ENCODE measurements at places on chromosomes 1 and 21.

DNA sequence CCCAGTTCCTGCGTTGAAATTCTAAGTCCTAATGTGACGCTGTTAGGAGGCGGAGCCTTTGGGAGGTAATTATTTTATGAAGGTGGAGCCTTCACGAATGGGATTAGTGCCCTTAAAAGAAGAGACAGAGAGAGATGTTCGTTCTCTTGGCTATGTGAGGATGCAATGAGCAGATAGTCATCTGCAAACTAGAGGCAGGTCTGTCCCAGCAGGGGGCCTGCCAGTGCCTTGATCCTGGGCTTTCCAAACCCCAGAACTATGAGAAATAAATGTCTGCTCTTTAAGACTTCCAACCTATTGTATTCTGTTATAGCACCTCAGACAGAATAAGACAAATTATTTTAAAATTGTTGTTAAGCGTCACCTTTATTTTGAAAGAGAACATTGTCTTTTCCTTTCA lies 123.1 kb upstream of the KCNJ6 start:
- DNase-seq: no peak

- no peak for DNase-seq
Measured at GRCh38 chr1:231628207-231628876, 1.8 kb downstream of the DISC1 start.

DNA sequence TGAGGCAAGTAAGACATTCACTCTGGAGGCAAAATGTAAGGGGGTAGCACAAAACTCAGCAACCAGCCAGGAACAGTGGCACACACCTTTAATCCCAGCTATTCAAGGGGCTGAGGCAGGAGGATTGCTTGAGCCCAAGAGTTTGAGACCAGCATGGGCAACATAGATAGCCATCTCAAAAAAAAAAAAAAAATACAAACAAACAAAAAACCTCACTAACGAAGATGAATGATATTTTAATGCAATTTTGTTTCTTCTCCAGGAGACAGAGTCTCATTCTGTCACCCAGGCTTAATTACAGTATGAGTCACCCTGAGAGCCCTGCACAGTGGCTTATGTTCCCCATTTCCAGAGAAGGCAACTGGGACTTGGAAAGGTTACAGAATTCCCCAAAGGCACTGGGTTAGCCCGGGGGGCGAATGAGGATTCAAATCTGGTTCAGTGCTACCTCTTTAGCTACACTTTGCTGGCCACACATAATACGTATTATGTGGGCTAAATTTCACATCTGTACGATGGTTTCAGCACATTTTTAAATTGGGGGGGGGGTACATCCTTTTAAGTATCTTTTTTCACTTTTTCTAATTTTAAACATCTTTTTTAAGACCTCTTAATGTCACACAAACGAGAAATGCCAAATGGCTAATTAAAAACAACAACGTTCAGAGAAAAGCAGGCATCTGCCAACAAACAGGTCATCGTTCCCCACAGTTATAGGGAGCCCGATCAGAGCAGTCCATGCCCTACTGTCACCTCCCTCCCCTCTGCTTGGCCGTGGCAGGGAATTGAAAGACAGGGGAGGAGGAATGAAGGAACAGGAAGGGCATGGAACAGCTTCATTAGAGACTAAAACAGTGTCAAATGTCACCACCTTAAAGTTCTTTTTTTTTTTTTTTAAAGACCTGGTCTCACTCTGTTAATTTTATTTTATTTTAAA lies 3.5 kb downstream of the CELA2A start:
- peak; percentile 51 for DNase-seq

DNA sequence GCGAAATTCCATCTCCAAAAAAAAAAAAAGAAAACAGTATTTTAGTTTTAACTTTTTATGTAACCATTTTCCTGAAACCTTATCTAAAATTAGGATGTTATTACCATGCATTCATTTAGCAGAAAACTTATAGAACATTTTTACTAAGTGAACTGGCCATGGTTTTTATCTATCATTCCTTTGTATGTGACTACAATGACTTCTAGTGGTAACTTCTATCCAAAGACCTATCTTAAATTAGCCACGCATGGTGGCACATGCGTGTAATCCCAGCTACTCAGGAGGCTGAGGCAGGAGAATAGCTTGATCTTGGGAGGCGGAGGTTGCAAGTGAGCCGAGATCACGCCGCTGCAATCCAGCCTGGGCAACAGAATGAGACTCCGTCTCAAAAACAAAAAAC lies 11.4 kb downstream of the GGPS1 start:
- no peak for DNase-seq

GRCh38 chr1:26352338-26352679 lies 1.6 kb downstream of the CRYBG2 start:
- no peak for DNase-seq

DNA sequence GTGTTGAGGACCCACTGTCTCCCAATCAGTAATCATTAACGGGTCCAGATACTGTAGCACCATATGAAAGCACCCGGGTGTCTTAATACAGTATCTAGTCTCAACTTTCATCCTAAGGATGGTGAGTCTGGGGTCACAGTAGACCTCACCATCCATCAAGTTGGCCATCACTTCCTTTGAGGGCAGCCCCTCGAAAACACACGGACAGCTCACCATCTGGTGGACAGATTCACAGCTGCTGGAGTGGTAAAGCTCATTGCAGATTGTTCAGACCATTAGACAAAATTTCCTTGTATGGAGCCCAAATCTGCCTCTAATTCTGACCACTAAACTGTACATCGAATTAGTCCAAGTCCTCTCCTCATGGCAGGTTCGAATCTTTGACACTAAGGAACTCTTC lies 123.1 kb downstream of the PGBD5 start:
- peak; percentile 19 for DNase-seq

- no peak for DNase-seq
Measured at GRCh38 chr1:109299558-109300343, 7.1 kb downstream of the MYBPHL start.

DNA sequence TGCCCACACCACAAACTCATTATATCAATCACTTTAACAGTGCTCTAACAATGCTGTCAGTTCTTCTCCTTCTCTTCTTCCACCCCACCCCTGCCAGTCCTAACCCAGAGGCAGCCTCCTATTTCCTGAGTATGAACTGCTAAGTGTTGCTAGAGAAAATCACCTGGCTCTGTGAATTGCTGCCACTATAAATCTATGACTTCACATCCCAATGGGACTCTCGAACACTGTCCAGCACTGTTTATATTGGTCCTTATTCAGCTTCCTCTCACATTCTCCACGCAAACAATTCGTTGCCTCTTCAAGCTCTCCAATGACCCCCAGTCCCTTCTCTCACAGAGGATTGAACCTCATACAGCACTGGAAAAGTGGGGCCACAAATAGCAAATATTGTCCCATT lies 27.0 kb upstream of the USH2A start:
- DNase-seq: no peak

- no peak for DNase-seq
Measured at GRCh38 chr1:157978586-157979403, 14.7 kb upstream of the KIRREL1 start.

DNA sequence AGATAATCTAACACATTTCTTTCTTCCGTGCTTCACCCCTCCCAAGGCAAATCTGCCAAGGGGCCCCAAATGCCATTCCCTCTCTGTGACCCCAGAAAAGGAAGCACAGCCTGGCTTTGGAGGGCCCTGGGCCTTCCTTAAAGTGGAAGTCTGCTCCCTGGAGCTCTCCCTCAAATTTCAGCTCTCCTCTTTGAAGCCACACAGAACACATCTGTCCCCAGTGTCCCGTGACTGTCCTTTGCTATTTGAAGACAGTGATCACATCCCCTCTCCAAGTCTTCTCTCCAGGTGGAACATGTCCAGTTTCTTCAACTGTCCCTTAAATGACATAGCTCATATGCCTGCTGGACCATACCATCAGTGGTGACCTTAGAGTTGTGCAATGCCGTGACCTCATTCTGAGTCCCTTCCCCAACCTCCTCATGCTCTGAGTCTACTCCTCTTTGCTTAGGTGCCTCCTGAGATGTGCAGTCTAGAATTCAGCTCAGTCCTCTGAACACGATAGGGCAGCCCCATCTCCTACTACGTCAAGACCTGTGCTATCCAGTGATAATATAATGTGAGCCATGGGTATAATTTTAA lies 18.4 kb upstream of the FOXO6 start:
- DNase-seq: peak; percentile 18

DNA sequence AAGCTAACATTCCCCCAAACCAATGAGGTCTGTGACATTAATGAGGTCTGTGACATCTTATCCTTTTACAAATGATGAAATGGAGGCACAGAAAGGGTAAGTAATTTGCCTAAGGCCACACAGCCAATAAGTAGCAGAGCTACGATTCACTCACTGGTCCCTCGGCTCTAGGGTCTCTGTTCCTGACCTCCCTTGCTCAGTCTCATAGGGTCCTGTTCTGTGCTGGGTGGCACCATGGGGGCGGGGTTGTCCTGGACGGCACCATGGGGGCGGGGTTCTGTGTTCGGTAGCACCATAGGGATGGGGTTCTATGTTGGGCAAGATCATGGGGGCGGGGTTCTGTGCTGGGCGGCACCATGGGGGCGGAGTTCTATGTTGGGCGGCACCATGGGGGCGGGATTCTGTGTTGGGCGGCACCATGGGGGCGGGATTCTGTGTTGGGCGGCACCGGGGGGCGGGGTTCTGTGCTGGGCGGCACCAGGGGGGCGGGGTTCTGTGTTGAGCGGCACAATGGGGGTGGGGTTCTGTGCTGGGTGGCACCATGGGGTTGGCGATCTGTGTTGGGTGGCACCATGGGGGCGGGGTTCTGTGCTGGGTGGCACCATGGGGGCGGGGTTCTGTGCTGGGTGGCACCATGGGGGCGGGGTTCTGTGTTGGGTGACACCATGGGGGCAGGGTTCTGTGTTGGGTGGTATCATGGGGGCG lies 55.6 kb downstream of the CLSTN1 start:
- DNase-seq: peak; percentile 25

DNA sequence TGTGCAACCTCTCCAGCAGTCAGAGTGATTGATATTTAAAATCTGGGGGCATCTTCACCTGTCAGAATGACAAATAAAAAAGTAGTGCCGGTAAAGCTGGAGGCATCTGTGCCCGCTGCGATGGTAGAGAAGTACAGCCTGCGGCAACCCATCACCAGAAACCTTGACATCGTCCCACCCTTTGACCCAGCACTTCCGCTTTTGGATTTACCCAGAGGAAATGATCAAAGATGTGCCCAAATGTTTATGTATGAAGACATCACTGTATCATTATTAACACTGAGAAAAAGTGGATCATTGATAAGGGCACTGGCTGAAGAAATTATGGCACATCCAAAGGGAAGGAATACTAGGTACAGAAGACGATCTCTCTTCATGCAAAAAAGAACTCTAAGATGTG lies 96.0 kb downstream of the PGBD5 start:
- no peak for DNase-seq

GRCh38 chr1:81029266-81029665 lies 771.5 kb upstream of the ADGRL2 start:
- no peak for DNase-seq

DNA sequence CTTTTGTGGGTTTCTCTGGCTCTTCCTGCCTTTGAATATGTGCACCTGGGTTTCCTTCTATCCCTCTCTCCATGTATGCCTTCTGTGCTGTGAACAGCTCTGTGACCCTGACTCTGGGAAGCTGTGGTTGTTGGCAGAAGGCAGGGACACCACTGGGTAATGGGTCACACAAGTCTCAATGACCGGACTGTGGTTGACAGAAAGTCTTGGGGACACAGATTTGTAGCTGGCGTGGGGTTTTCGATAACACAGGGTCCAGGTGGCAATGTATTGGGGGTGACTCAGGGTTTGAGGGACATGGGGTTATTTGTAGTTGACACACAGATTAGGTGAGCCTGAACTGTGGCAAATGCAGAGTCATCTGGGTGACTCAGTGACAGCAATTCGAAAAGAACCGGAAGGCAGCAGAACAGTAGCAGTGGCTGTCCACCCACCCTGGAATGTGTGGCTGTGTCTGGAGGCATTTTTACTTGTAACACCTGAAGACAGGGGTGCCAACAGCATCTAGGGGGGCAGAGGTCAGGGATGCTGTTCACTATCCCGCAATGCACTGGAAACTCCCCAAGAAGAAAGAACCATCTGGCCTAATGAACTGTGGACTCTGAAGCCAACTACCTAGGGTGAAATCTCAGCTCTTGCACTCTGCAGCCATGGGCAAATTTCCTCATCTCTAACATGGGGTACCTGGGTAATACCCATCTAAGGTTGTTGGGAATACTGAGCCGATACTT lies 13.0 kb upstream of the SLC6A9 start:
- no peak for DNase-seq

DNA sequence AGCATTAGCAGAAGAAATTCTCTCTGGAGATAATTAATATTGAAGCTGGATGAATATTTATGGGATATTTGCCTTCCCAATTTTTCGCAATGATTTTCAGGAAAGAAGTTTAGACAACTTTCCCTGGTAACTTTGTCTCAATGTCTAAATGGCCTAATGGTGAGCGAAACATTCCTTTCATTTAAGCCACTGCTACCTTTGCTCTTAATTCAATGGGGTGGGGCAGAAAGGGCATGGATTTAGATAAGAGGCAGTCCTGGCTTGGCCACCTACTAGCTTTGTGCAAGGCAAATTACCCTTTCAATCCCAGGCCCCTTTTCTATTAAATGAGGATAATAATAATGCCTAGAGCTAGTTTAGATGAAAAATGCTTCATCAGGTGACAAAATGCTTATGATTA lies 27.1 kb upstream of the LYST start:
- no peak for DNase-seq

GRCh38 chr1:177978530-177978929 lies 8.7 kb upstream of the SEC16B start:
- no peak for DNase-seq

- peak; percentile 38 for DNase-seq
Measured at GRCh38 chr1:149843431-149844041, 55.8 kb upstream of the BOLA1 start.

DNA sequence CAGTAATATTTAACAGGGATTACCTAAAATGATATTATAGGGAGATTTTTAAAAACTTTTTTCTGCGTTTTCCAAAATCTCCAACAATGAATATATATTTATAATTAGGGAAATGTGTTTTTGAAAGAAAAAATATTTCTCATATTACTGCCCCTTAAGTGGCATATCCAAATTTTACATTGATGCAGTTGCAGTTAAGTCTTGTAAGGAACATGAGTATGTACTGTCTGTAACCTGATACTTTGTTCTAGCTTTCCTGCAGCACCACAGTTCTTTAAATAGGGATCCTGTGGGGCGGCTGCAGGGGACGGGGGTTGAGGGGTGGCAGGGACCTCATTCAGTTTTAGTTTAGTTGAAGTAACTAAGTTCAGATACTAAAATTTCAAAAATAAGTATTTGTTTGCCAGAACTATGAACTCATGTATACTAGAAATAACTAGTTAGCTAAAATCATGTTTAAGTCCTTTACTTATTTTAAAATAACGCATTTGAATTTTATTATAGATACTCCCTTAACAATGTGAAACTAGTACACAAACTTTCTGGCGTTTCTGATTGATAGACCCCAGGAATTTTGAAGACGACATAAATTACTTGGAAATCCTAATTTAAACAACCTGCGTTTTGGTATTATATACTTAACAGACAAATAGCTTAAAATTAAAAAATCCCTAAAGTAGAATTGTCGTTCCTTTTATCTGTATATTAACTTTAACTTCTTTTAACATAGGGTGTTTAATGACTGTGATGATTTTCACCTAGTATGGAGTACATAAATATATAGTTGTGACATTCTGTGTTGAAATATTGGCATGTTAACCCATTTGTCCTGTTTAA lies 639 bp upstream of the DNAJB4 start:
- peak; percentile 82 for DNase-seq
